ENCODE measurements at places on chromosomes 2 and 18.

- no peak for DNase-seq
These were observed 101.4 kb upstream of the RAB6C start for GRCh38 chr2:129877795-129878775.

- no peak for DNase-seq
These were observed 70.9 kb upstream of the TNP1 start for GRCh38 chr2:216930716-216931115.

DNA sequence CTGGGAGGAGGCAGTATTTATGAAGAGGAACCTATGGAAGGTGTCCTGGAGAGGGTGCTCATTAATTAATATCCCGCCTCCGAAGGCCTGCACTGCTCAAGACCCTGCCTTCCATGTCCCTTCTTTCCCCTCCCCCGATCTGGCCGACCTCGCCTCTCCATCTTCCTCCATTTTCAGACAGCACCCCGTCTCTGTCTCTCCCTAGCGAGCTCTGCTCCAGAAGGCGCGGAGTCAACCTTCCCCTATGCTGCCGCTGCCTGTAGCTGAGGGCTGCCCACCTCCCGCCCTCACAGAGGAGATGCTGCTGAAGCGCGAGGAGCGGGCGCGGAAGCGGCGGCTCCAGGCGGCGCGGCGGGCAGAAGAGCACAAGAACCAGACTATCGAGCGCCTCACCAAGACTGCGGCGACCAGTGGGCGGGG is 1.1 kb upstream of the WBP1 start:
- DNase-seq: no peak

DNA sequence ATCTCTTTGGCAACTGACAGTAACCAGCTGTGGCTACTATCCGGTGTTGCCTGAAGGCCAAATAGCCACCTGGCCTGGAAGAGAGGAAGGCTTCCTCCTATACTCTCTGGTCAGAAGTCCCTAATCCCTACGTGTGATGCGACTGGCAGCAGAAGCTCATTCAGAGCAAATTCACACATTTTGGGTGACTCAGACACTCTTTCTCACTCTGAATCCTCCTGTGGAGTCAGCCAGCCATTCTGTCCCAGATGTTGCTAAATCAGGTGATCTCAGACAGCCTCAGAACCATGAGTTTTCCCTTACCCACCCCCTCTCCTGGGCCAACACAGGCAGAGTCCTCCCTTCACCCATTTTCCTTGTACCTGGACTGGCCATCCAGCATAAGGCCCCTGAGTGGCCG is 34.7 kb downstream of the CFAP53 start:
- DNase-seq: no peak

DNA sequence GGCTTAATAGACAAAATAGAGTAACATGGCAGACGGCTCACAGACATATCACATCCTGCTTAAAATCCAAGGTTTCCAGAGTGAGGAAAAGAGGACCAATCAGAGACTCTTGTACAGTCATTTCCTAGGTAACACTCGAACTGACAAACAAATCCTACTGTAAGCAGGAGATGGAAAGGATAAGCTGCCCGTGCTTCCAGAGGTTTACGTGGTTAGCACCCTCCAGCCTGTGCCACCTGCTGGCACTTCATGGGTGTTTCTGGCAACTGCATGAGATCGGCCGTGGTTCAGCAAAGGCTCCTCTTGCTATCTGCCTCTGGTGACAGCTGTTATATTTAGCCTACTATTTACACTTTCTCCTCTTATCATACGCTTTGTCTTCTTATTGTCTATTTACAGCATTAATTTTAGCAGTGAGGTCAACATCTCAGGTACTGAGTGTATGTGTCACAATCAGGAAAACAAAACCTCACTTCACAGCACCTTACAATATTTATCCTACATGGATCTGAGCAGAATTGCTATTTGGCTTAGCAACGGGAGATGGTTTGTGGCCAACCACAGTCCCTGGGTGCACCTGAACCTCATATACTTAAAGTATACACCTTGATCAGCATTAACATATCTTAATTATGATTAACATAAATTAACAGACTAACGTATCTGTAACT is 226.9 kb downstream of the TMEM163 start:
- no peak for DNase-seq

DNA sequence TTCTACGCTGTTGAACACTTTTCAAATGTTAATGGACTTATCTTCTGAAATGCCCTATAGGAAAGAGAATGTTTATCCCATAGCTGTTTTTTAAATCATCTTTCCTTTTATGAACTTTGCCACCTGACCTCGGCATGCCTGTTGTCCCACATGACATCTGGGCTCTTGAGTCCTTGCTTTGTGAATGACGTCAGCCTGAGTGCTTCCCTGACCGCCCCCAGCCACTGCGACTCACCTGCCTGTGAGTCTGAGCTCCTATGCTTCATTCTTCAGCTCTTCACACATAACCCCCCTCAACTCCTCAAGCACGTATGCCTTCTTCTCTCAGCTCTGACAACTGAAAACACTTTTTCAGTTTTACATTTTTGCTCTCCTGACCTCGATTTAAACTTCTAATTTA is 166.8 kb downstream of the DCDC2C start:
- DNase-seq: no peak

DNA sequence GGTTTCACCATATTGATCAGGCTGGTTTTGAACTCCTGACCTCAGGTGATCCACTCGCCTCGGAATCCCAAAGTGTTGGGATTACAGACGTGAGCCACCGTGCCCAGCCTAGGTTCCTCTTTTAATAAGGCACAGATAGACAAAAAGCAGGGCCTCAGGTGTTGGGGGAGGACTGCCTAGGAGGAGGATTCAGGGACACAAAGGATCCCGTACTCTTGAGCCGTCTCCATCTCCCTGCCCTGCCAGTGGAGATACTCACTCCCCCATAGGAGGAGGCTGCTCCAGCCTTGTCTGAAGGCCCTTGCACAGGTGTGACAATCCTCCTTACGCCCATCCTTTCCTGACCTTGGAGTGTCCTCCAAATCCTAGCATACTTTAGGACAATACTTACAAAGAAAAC is 32.0 kb upstream of the TFCP2L1 start:
- no peak for DNase-seq

DNA sequence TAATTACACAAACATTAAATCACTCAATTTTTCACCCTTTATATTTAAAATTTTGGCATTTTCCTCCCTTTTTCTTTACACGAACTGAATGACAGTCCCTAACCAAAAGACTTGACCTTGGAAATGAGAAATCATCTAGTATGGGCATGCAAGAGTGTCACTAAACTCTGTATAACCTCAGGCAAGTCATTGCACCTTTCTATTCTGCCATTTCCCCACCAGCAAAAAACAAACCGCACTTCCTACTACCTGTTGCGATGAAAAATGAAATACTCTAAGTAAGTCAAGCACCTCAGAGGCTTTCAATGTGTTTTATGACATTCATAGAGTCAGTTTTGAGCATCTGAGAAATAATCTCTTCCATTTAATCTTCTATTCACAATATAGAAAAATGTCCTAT is 44.1 kb downstream of the ANKRD44 start:
- DNase-seq: no peak

GRCh38 chr18:77157312-77157711 is 24.7 kb upstream of the MBP start:
- DNase-seq: no peak

- DNase-seq: no peak
These were observed 88.6 kb downstream of the SH3YL1 start for GRCh38 chr2:175161-175786.

GRCh38 chr2:58896638-58897037 is 655.5 kb upstream of the FANCL start:
- DNase-seq: no peak

DNA sequence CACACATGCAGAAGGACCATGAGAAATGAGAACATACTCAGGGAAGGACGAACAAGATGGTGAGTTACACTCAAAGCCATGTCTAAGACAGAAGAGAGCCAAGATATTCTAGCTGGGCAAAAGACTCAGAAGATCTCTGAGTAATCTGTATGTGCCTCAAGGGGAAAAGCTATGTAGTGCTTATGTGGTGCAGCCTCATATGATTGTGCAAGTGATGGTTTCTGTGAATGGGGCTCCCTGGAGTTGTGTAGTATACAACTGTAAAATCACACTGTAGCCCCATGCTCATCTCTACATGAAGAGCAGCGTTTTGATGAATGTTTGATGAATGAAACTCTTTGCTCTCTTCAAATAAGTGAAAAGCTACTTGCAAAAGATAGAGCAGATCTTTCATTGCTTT is 57.5 kb downstream of the OSR1 start:
- DNase-seq: no peak

- DNase-seq: no peak
These were observed 26.5 kb upstream of the FAM117B start for GRCh38 chr2:202608142-202608852.
